ENCODE measurements at places on chromosomes 7 and 10. TPM values are rescaled to one million over a fixed set of nuclear protein-coding genes. Genes with fewer than 3 reads are reported as not detected.

GRCh38 chr7:22851145-22851544, 28.5 kb upstream of the TOMM7 start:
- ATAC-seq = no peak

GRCh38 chr7:87116315-87116714, 35.9 kb upstream of the DMTF1 start:
- ATAC-seq = peak; percentile 55

DNA sequence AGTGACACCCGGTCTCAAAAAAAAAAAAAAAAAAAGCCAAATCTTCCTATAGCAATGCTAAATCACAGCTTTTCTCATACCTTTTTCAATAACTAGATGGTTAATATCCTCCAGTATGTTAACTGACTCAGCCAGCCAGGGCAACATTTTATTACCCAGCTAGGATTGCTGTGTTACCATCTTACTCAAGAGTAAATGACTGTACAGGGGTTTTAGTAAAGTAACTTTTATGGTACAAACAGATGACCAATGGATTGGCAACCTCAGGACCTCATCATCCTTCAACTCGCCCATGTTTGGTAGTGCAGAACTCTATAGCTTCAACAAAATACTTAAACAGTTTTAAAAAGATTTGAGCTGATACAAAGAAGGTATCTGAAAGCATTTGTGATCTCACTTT, 59.5 kb downstream of the HBP1 start:
- ATAC-seq = no peak

The SYT15B gene
- total RNA-seq = 0.37 TPM

GRCh38 chr10:96718304-96718990, 1.9 kb downstream of the PIK3AP1 start:
- no peak for ATAC-seq

DNA sequence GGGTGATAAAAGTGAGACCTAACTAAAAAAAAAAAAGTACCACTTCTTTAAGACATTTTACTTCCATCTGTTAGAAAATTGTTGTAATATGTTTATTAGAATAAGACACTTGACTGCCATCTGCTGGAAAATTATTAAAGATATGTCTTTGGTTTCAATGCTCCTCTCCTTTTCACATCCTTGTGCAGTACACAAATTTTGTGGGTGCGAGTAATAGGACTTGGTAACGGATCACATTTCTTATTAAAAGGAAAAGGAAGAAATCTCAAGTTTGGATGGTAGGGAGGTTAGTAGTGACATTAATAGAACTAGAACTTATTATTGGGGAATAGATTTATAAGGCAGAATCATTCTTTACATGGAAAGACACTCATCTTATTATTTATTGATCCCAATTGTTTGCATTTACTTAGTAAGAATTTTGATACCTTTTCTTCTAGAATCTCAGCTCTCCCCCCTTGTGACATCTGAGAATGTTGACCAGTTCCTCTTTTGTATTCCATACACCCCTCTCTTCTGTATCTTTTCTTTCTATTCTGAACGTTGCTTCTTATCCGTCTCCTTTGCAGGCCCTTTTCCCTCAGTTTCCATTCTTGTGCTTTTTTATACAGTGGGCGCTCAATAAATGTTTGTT, 43.0 kb upstream of the RPA3 start:
- no peak for ATAC-seq

GRCh38 chr7:85600395-85600794, 413.5 kb upstream of the SEMA3D start:
- ATAC-seq = no peak

GRCh38 chr10:35898716-35899440, 256.8 kb upstream of the FZD8 start:
- ATAC-seq = no peak

GRCh38 chr10:18472977-18473376, 178.4 kb downstream of the NSUN6 start:
- no peak for ATAC-seq

DNA sequence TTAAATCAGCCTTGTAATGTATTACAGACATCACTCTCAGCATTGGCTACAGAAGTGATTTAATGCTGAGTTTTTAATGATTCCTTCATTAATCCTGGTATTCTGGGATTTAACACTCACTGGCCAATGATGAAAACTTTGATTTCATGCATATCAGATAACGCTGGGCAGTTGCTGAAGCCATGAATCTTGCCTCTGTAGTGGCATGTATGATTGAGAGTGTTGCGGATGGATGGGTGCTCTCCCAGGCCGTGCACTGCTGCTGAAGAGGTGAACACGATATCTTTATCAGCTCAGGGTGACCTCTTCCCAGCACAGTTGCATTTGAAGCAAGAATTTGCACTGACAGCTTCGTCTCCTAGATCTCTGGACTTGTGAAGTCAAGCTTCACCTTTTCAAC, 168.7 kb downstream of the LRRC4 start:
- ATAC-seq = no peak

DNA sequence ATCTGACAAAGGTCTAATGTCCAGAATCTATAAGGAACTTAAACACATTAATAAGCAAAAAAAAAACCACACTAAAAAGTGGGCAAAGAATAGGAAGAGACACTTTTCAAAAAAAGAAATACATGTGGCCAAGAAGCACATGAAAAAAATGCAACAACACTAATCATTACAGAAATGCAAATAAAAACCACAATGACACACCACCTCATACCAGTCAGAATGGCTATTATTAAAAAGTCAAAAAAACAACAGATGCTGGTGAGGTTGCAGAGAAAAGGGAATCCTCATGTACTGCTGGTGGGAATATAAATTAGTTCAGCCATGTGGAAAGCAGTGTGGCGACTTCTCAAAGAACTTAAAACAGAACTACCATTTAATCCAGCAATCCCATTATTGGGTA, 119.0 kb downstream of the LMBR1 start:
- ATAC-seq = no peak

DNA sequence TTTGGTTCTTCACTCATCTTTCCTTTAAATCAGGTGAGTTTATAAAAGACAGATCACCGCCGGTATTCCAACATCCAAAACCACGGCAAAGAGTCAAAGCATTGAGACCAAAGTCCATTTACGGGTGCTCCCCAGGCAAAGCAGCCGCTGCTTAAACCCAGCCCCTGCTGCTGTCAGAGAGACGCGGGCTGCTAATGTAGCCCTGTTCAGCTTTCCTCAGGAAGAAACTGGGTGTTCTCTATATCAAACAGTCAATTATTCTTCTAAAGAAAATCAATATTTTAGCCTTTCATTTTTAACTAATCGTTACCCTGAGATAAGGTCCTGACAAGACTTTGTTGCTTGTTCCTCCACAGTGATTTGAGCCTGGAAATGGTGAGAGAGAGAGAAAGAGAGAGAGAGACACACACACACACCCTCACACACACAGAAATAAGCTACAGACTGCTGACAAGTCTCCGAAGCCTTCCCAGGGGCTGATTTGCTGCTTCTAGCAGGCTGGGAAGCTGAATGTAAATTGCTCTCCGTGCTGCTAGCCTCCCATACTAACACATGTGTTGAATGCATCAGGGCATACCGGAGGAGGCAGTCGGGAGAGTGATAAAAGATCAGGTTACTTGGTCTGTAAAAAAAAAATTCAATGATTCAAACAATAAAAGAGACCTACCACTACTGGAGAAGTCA, 183.0 kb upstream of the ANK3 start:
- ATAC-seq = peak; percentile 51

- no peak for ATAC-seq
Measured at GRCh38 chr7:19772306-19772705, 1.1 kb downstream of the TMEM196 start.

DNA sequence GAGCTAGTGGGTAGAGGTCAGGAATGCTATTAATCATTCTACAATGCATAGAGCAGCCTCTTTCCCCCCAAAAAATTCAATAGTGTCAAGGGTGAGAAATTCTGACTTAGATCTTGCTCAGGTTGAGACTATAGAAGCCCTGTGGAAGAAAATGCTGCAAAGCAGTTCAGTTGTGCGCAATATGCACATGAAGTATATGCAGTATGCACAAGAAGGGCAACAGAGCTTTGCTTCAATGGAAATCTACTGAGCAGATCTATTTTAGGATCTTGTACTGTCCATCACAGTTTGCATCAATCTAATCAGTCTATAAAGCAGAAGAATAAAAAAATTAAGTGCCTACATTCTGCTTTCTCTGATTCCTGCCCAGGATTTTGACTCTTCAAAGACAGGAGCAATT, 225.8 kb upstream of the STEAP1 start:
- ATAC-seq = no peak

- ATAC-seq = no peak
Measured at GRCh38 chr10:108957681-108958080, 965.6 kb downstream of the XPNPEP1 start.

DNA sequence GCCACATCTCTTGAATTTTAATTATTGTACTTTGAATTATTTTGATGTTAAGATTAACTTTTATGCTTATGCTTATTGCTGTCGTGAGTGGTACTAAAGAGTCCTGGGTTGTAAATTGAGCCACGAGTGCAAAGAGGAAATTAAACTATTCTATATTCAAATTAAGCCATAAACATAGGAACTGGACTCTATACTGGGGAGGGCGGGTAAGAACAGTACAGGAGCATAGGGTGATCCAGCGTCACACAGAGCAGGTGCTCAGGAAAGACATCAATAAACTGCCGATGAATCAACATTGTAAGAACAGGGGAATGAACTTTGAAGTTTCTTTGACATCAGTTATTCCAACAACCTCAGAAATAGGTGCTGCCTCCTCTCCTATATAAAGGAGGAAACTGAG, 219.6 kb downstream of the CACNB2 start:
- ATAC-seq = no peak

DNA sequence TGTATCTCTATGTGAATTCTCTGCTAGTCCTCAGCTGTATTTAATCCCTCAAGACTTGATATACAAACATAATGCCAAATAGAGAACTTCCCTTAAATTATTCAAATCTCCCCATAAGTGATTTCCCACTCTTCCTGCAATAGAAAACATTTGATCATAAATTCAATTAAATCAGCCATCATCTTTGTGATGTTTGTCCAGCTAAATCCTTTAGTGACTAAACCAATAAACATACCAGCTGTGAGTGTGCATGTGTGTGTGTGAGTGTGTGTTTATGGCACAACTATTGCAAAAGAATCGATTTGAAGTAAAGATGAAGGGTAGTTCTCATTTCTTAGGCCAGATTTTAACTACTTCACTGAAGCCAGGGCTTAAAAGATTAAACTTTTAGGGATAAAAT, 175.5 kb upstream of the FZD1 start:
- ATAC-seq = no peak

- ATAC-seq = no peak
Measured at GRCh38 chr7:151674161-151674920, 154.6 kb upstream of the RHEB start.

- ATAC-seq = no peak
Measured at GRCh38 chr10:83765731-83766130, 373.6 kb upstream of the GHITM start.

Data from activated T-helper 17 cell treated with anti-CD3 and anti-CD28 coated beads, Interleukin-2, amount 50 U/mL, for 72 hours (primary cell).